ENCODE measurements at places on chromosomes 12 and 14. TPM values are rescaled to one million over a fixed set of nuclear protein-coding genes. Genes with fewer than 3 reads are reported as not detected.

LIN7A gene
- 0.21 TPM for total RNA-seq

DTX1 gene
- 2.8 TPM for total RNA-seq

PTPRR gene
- total RNA-seq = 41.5 TPM

GALNT16 gene
- total RNA-seq = 4.8 TPM

KRT1 gene
- not detected for total RNA-seq

CDK2 gene
- 91.6 TPM for total RNA-seq

DGKA gene
- 33.4 TPM for total RNA-seq

RFX4 gene
- not detected for total RNA-seq

GUCY2C gene
- total RNA-seq = not detected

GZMB gene
- not detected for total RNA-seq

MYO1H gene
- total RNA-seq = not detected

MON2 gene
- total RNA-seq = 10.9 TPM

P3H3 gene
- total RNA-seq = 7.4 TPM

GOLGA3 gene
- 48.9 TPM for total RNA-seq

PLEKHD1 gene
- total RNA-seq = not detected

KRT3 gene
- total RNA-seq = not detected

ALG10B gene
- total RNA-seq = 2.8 TPM

SERPINA5 gene
- total RNA-seq = not detected

RERG gene
- total RNA-seq = not detected

WSCD2 gene
- total RNA-seq = not detected

RIMBP2 gene
- not detected for total RNA-seq

RFC5 gene
- total RNA-seq = 39.4 TPM

TGM1 gene
- total RNA-seq = 3.3 TPM

GALNT6 gene
- 38.0 TPM for total RNA-seq

NXPH4 gene
- total RNA-seq = 5.8 TPM

ASCL1 gene
- not detected for total RNA-seq

PIWIL1 gene
- total RNA-seq = not detected

HHIPL1 gene
- total RNA-seq = not detected

LRP1-AS gene
- not detected for total RNA-seq

RASAL1 gene
- not detected for total RNA-seq

EPYC gene
- not detected for total RNA-seq

NPAS3 gene
- 0.41 TPM for total RNA-seq

NANOG gene
- total RNA-seq = not detected

NKX2-1 gene
- not detected for total RNA-seq

SDR9C7 gene
- total RNA-seq = 0.12 TPM

GALNT4 gene
- total RNA-seq = 8.1 TPM

LRIG3 gene
- total RNA-seq = 30.7 TPM

MFAP5 gene
- total RNA-seq = 0.65 TPM

SERPINA1 gene
- 1.2 TPM for total RNA-seq

RDH16 gene
- total RNA-seq = not detected

REP15 gene
- 0.55 TPM for total RNA-seq

IL31 gene
- total RNA-seq = not detected

TAS2R30 gene
- 0.05 TPM for total RNA-seq

VRTN gene
- not detected for total RNA-seq

PLXNC1 gene
- total RNA-seq = 0.07 TPM
